ENCODE measurements at places on chromosomes 16 and 17.

DNA sequence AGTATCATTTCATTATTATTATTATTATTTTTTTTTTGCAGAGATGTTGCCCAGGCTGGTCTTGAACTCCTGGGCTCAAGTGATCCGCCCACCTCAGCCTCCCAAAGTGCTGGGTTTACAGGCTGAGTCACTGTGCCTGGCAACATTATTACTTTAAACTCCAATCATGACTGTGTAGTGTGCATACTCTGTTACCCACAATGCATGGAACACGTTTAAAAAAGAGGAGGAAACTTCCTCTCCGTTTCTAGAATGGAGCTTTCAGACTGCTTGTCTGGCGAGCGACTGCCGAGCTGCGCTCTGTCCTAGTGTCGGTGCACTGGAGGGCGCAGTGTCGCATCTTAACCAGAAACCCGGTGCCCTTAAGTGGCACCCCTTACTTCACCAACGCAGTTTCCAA is 22.1 kb upstream of the FASN start:
- no peak for DNase-seq

- DNase-seq: no peak
These were observed 52.5 kb downstream of the ARHGAP27 start for GRCh38 chr17:45380046-45380765.

- DNase-seq: no peak
These were observed 23.1 kb upstream of the USP7 start for GRCh38 chr16:8986818-8987191.

DNA sequence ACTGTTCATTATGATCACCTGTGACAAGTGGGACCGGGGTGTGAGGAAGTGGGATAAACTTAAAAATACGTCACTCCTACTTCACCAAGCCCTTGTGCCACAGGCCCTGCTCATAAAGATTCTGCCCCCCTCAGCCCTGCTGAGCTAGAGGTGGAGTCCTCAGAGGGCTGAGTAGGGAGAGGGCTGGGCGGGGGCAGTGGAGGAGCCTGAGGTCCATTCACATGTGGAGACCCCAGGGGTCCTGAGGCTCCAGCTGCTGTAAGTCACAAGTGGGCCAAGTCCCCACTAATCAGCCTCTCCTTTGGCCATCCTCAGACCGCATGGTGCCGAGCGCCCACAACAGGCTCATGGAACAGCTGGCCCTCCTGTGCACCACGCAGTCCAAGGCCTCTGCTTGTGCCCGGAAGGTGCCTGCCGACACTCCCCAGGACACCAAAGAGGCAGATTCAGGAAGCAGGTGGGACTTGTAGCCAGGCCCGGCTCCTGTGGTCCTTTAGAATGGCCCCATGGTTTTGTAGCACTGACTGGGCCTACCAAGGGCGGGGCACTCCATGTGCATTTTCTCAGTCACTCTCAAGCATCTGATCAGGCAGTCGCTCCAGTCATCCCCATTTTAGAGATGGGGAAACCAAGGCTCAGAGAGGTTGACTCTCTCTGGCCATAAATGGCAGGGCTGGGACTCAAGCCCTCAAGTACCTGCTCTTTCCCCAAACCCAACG is 10.4 kb downstream of the DNAAF8 start:
- no peak for DNase-seq

GRCh38 chr16:73692861-73693260 is 603.8 kb upstream of the PSMD7 start:
- no peak for DNase-seq

- no peak for DNase-seq
These were observed 100.8 kb upstream of the XYLT1 start for GRCh38 chr16:17571499-17572093.
